Fibroblast of mammary gland (primary cell): ENCODE measurements at places on chromosomes 5 and 9.

DNA sequence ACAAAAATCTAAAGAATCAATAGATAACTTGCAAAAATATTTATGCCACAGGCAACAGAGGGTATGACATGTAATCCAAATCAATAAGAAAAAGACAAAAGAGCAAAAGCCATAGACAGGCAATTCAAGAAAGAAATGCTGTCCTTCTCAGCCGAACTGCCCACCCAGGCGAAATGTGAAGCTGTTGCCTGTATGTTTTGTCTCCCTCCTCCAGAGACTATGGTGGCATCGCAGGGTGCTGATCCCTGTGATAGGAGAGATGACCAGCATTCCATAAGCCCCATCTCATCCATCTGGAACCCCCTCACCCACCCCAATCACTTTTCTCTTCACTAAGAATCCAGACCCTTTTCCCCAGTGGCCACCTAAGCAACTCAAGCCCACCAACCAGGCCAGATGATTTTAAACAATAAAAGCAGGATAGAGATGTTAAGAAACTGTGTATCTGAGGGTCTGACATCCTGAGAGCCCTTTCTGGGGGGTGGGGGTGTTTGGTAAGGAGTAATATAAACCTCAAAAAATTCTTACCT is 5.3 kb upstream of the ACSL6 start:
- no peak for DNase-seq

- no peak for DNase-seq
Measured at GRCh38 chr5:178287091-178287790, 54.6 kb upstream of the PHYKPL start.

GRCh38 chr5:168651648-168652047 is 72.5 kb upstream of the PANK3 start:
- peak; percentile 92 for DNase-seq

DNA sequence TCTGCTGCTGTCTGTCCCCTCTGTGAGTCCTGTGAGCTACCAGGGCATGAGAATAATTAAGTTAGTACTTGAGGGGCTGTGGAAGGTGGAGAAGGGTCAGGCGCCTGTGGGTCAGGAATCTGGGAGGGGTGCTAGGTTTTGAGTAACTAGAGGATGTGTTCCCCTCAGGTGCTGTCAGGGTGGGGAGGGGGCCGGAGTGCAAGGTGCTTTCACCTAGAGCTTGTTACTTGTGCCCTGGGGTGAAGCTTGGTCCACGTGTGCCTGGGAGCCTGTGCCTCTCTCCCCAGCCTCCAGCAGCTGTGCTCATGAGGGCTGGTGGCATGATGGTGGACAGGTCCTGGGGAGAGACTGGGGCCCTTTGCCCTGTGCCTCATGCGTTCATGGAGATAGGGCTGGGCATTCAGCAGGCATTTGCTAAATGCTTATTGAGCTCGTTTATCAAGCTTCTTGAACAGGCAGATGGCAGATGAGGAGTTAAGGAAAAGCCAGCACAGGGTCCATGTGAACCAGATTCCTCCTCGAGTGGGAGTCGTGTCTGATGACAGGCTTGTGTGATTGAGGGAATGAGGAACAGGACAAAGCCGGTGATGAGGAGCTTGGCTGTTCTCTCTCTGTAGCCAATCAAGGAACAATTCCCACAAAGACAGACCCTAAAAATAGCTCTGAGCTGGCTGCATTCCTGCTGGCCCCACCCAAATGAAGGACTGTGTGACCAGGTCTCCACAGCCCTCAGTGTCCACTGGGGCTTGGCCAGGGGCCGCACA is 40.9 kb downstream of the CACNA1B start:
- DNase-seq: no peak

GRCh38 chr9:70616228-70616990 is 202.0 kb upstream of the KLF9 start:
- DNase-seq: no peak

- DNase-seq: no peak
Measured at GRCh38 chr5:136073714-136074529, 45.1 kb downstream of the TGFBI start.

DNA sequence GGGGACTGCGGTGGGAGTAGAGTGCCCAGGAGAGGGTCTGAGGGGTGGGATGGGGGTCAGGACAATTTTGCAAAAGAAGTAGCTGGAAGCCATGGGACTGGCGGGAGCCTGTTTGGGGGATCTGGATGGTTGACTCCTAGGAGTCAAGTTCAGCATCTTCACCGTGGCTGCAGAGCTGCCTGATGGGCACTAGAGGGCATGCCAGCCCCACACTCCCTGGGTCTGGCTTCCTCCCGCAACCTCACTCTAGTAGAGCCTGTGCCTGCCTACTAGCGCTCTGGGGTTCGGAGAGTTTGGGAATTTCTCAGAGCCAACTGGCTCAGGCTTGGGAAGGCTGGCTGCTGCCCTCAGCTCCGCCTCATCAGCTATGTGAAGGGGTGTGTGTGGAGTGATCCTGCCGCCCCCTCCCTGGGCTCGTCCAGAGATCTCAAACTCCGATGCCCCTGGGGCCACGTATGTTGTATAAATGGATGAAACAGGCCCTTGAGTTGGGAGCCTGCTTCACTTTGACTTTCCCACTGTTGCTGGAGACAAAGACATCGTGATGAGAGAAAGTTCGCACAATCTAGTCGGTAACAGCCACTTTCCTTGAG is 10.8 kb downstream of the TSPAN17 start:
- peak; percentile 68 for DNase-seq

- no peak for DNase-seq
Measured at GRCh38 chr5:148952097-148952867, 110.6 kb downstream of the SH3TC2 start.

GRCh38 chr9:111937781-111938426 is 41.3 kb downstream of the UGCG start:
- DNase-seq: peak; percentile 81

DNA sequence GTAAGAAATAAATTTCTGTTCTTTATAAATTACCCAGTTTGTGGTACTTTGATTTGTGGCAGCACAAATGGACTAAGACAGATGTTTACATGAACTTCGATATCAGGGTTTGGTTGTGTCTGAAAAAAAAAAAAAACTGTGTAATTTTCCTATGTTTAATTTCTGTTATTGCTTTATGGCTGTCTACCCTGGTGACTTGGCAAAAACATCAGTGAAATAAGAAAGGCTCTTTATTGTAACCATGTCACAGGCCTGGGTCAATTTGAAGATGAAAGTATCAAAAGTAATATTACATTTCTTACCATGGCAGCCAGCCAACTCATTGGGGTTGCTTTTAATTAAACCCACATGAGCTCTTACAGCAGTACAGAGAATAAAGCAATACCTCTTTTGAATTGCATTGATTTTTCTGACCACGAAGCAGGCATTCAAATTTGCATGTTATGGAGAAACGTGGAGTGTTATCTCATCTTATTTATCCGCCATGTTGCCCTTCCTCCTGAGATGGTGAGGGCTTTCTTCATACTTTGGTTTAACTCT is 20.6 kb upstream of the SV2C start:
- DNase-seq: no peak

DNA sequence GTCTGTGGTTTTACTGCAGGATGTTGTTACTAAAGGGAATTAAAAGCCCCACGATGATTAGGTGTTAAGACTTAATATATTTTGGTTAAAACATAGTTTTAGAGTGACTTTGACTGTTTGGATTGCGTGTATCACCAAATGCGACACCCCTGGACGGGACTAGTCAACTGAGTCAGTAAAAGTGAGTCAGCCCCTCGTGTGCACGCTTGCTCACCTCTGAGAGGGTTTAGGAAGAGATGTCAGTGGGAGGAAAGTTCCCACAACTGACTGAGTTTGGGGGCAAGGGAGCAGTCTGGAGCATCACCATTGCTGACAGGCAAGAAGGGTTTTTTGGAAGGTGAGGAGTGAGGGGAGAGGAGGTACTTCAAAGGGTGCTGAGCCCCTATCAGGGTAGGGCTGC is 14.4 kb upstream of the DMRT3 start:
- DNase-seq: peak; percentile 81

GRCh38 chr9:95082401-95083084 is 235.0 kb downstream of the FANCC start:
- no peak for DNase-seq

DNA sequence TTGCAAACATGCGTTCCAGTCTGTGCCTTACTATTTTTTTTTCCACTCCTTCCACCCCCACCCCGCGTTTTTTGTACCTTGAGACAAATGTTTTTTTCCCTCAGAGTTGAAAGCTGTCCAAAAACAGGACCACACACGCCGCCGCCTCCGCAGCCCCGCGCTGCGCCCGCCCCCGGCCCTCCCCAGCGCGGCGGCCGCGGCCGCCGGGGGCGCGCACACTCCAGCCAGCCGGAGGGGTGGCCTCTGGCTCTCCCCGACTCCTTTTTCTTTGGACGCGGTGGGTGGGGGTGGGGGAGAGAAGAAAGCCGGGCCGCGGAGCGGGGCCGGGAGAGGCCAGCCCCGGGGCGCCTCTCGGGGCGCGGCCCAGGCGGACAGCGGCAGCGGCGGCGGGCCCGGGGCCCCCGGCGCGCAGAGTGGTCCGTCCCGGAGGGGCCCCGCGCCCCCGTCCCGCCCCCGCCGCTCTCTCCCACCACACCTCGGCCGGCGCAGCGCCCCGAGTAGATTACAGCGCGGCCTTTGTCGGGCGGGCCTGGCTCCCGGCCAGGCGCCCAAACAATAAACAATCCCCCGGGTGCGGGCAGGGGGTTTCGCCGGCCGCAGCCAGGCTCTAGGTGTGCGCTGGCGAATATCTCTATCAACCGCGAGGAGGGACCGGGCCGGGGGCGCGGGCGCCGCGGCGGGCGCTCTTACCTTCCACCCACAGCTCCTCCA is 10.9 kb downstream of the PTCH1 start:
- peak; percentile 52 for DNase-seq

- DNase-seq: peak; percentile 81
Measured at GRCh38 chr9:129996161-129996830, 46.7 kb downstream of the FNBP1 start.
